ENCODE measurements at places on chromosomes 5 and 9.

DNA sequence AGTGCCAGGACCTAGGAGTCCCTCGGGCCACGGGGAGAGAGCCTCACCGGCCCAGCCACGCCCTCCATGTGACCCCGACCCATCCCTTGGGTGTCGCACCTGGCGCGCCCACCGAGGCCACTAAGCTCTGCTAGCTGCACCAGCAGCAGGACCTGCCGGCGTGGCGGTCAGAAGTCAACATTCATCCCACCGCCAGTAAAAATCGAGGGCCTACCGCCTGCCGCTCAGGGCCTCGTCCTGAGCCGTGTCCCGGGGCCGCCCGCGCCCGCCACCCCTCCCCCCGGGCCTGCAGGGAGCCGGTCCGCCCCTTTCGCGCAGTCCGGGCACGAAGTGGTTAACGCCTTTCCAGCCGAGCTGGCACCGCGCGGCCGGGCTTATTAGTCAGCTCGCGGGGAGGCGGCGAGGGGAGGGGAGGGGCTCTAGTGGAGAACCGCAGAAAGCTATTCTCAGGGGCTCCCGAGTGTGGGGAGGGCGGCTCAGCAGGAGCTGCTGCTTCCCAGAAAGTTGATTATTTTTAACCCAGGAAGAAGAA, 124.4 kb downstream of the C9orf50 start:
- peak; percentile 99 for DNase-seq

DNA sequence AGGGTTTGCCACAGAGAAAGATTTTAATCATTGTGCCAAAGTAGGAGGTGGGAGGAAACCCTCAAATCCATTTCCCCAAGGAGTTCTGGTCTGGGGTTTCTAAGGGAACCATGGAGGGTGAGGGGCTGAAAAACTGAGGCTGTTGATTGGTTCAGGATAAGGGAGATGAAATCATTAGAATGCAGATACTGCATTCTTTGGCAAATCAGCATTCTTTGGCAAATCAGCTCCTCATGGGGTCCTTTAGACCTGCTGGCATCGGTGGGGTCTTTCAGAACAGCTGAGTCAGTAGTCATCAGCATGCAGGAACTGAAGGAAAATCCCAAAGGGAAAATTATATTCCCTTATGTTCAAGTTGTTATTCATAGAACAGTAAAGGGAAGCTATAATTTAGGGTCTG, 585.5 kb downstream of the ISL1 start:
- no peak for DNase-seq

DNA sequence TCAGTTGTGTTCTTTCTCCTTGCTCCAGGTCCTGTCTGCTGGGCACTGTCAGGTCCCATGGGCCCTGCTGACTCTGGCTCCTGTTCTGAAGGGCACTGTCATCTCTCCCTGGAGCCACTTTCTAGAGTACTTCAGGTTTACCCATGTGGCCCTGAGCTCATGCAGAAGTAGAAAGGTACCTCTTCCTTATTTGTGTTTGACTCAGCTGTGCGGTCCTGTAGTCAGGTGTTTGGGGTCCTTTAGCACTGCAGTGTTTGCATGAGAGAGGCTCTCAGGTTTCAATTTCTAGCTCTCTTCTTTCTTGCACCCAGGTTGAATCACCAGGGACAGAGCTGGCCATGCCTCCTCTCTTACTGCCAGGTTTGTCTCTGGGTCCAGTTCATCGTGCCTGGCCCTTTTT, 71.5 kb downstream of the HSPA4 start:
- no peak for DNase-seq

- no peak for DNase-seq
Measured at GRCh38 chr5:134099288-134099872, 15.1 kb upstream of the TCF7 start.

DNA sequence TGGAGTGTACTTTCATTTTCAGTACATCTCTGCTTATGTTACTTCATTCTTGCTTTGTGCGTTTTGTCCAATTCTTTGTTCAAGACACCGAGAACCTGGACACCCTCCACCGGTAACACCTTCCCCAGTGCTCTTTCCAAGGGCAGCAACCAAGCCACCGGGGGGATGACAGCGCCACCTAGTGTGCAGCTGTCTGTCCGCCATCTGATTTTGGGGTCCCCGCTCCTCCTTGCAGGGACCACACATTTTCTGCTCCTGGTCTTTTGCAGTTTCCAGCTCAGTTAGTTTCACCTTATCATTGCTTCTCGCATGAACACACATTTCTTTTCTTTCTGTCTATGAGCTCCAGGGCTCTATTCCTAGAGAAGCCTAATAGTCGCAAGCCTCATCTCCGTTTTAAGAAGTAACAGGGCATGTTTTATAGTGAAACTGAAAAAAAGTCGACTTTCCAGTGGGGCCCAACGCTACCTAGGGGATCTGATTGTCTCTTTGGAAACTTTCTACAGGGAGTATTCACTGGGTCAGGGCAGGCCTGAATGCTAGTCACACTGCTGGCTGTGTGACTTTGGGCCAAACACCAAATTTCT, 152.1 kb downstream of the FSTL4 start:
- DNase-seq: no peak

- DNase-seq: no peak
Measured at GRCh38 chr9:7785813-7786212, 13.8 kb downstream of the DMAC1 start.

DNA sequence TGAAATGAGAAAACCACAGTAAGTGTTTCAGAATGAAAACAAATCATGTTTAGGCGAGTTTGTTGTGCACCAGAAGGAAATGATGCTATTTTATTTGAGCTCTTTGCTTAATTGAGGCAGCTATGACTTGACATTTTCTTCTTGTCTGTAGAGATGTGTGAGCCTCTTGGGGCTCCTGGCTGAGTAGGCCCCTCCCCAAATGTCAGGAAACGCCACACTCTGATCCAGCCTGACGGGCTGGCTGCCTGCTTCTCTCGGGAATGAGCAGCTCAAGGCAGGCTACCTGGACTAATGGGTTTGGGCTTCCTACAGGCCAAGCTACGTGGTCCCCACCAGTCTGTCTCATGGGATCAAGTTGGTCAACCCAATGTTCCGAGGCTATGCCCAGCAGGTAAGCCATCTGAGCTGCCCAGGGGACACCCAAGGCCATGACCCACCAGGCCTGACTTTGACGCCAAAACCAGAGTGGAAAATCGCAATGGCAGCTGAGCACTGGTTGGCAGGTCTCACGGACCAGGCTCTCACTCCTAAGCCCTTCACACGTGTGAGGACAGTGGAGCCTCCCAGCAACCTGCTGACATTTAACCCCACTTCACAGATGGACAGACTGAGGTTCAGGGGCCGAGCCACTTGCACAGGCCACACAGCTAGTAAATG, 29.9 kb downstream of the USP20 start:
- no peak for DNase-seq

DNA sequence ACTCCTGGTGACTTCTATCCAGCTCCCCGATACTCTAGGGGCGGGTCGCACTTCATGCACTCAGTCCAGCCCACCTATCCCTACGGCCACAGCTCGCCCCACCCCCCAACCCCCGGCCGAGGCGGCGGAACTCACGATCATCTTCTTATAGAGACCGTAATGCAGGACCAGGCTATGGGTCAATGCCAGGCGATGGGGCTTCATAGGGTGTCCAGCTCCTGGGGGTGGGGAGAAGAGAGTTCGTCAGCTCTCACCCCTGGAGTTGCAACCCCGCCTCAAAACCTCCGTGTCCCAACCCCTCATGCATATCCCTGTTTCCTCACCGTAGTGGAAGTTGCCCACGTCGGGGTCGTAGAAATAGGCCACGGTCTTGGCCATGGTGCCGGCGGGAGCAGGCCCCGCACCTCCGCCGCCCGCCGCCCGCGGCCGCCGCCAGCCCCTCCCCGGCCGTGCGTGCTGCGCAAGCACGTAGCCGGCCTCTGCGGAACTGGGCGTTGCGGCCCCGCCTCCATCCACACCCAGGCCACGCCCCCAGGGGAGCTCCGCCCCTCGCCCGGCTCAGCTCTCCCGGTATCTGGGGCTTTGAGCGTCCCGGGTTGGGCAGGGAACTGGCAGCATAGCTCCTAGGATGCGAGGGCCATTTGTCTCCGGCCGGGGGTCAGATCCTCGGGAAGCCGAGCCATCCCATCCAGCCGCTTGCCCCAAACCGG, at the start of the genes HDAC3 and RELL2:
TSS of gene HDAC3 (minus strand) at position 437 of the 710 bp plus-strand sequence. CDS start at position 378, 59 bp downstream.
TSS of gene RELL2 (plus strand) at position 585 of the 710 bp plus-strand sequence. CDS start 1,229 bp downstream, outside the sequence.
- DNase-seq: peak; percentile 91

DNA sequence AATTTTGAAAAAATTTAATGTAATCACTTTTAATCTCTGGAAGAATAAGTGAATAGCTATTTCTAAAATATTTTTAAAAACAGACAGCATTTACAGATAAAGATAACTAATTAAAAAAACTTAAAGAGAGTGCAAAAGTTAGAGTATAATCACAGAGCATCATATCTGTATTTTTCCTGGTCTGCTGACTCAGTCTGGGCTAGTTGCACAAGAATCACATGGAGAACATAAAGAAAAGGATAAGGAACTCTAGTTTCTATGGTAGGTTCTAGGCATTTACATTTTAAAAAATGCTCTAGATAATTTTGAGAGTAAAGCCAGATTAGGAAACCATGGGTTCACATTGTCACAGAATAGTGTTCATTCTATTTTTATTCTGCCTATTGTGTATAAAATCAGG, 347.4 kb downstream of the PSAT1 start:
- DNase-seq: no peak

GRCh38 chr9:100186356-100186755, 87.3 kb downstream of the INVS start:
- no peak for DNase-seq

- DNase-seq: no peak
Measured at GRCh38 chr5:167351316-167351715, 940.1 kb upstream of the WWC1 start.

DNA sequence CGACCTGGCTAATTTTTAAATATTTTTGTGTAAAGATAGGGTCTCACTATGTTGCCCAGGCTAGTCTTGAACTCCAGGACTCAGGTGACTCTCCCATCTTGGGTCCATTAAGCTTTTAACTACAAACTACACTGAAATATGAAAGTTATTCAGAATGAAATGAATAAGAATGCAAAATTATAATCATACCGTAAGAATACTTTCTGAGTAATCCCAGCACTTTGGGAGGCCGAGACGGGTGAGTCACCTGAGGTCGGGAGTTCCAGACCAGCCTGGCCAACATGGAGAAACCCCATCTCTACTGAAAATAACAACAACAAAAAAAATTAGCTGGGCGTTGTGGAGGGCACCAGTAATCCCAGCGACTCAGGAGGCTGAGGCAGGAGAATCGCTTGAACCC, 1.1 kb upstream of the ORM1 start:
- DNase-seq: peak; percentile 75

GRCh38 chr9:133237035-133237731, 28.1 kb upstream of the OBP2B start:
- DNase-seq: peak; percentile 53

DNA sequence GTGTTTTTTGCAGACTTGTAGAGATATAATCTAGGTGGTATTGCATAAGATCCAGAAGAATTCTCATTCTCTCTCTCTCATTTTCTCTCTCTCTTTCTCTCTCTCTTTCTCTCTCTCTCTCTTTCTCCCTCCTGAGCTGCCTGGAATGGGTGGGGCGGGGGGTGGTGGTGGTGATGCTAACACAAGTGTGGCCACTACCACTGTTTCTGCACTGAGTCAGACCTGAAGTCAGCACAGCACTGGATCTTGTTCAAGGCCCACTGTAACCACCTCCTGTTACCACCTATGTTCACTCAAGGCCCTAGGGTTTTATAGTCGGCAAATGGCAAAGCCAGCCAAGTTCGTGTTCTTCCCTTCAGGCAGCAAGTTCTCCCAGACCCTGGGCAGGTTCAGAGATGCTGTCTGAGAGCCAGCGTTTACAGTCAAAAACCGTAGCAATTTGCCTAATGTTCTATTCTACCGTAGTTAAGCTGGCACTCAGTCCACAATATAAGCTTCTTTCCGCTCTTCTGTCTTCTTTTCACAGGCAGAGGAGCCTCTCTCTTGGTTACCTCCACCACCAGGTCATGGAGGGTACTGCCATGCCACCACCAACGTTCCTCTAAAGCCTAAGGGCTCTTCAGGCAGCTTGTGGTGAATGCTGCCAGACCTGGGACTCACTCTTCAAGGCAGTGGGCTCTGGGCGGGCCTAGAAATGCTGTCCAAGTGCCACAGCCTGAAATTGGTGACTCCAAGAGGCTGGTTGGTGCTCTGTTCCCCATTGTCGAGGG, 235.7 kb upstream of the PRR16 start:
- no peak for DNase-seq

GRCh38 chr9:95516734-95517558, at the start of gene PTCH1:
Gene PTCH1, minus strand, starts transcription at chr9:95516971.
- DNase-seq: peak; percentile 59

GRCh38 chr9:69542942-69543704, 129.0 kb downstream of the APBA1 start:
- peak; percentile 14 for DNase-seq

- no peak for DNase-seq
Measured at GRCh38 chr9:110006657-110007056, 201.3 kb downstream of the C9orf152 start.

DNA sequence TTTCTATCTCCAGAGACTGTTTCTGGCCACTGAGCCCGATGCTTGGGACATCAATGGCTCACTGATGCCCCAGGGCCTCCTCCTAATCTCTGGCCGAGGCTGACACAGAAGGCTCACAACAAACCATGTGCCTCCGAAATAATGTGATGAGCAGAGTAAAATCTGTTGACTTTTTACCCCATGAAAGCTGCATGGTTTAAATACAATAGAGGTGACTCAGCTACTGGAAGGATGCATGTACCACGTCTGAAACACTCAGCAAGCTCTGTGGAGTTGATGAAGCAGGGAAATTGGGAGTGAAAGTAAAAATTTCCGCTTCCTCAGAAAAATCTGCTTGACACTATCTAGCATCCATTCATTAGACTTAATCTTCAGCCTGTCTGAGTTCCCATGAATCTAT, 111.1 kb upstream of the EQTN start:
- peak; percentile 60 for DNase-seq

GRCh38 chr5:76547242-76547890, 75.8 kb downstream of the F2RL2 start:
- DNase-seq: no peak

- no peak for DNase-seq
Measured at GRCh38 chr5:66896171-66896570, 300.0 kb downstream of the MAST4 start.

GRCh38 chr5:97062046-97062445, 80.4 kb downstream of the LIX1 start:
- no peak for DNase-seq

- no peak for DNase-seq
Measured at GRCh38 chr5:5291357-5291756, 131.1 kb upstream of the ICE1 start.

- no peak for DNase-seq
Measured at GRCh38 chr5:83839256-83839655, 118.6 kb upstream of the HAPLN1 start.

GRCh38 chr9:35599763-35600604, 5.1 kb upstream of the TESK1 start:
- no peak for DNase-seq

DNA sequence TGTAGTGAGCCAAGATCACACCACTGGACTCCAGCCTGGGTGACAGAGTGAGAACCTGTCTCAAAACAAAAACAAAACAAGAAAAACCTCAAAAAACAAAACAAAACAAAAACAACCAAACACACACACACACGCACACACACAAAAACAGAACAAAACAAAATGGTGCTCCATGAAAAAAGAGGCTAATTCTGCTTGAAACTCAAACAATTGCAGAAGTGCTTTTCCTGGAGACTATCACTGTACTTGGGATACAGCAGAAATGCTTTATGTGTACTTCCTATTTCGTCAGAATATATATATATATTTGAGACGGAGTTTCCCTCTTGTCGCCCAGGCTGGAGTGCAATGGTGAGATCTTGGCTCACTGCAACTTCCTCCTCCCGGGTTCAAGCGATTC, 49.9 kb upstream of the HSPA9 start:
- DNase-seq: no peak

GRCh38 chr5:163826201-163826600, 320.8 kb downstream of the MAT2B start:
- DNase-seq: no peak

Measured in fibroblast of skin of scalp (primary cell).